Heart right ventricle (tissue), 16 donors: ENCODE measurements at places on chromosomes 5 and 9. TPM values are rescaled to one million over a fixed set of nuclear protein-coding genes. Genes with fewer than 3 reads are reported as not detected.

ANKRD33B gene
- 8.7 TPM for total RNA-seq

DNA sequence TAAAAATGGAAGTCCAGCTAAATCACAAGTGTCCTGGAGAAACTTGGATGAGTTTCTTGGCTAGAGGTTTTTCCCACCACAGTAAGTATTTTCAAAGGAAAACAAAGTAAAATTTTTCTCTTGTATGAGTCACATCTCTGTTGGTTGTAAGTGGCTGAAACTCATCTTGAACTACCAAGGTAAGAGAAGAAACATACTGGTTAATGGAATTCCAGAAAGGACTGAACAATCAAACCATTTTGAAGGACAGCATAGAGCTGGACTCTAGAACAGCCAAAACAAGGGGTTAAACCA is 102.8 kb upstream of the CDKN2B start:
- no peak for DNase-seq
- H3K27ac ChIP-seq: no peak overlapping the region
- no peak overlapping the region for H3K4me3 ChIP-seq
- H3K27me3 ChIP-seq: no peaks in the 10 kb centered on the region
- no peaks in the 10 kb centered on the region for H3K4me1 ChIP-seq

EXOSC3 gene
- total RNA-seq: 14.0 TPM

- peak overlapping the region; percentile 95 for H3K27ac ChIP-seq
- H3K4me1 ChIP-seq: peaks cover 22% of the 10 kb centered on the region
- no peaks in the 10 kb centered on the region for H3K36me3 ChIP-seq
- no peaks in the 10 kb centered on the region for H3K27me3 ChIP-seq
- H3K4me3 ChIP-seq: no peak overlapping the region
Measured at GRCh38 chr9:104092192-104092591, 1.9 kb upstream of the SMC2 start.

DNA sequence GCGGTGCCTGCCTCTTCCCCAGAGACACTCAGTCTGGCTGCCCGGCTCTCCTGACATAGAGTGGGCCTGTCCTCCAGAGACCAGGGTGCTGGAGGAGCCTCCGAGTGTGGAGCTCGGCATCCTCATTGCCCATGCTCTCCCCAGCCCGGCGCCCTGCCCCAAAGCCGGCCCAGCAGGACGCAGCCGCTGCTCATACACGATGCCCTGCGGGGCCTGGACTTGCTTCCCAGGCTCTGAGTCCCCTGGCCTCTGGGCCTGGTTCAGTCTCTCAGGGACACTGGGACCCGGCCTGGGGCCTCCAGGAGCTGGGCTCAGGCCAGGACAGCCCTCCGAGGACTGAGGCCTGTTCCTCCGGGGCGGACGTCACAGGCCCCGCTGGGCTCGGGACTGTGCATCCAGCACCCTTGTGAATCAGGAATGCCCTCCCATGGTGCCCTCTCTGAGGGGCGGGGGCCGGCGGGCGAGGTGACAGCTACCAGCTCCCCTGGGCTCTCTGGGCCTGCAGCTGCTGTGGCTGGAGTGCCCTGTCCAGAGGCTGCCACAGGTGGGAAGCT is 23.2 kb downstream of the TPPP start:
- no peaks in the 10 kb centered on the region for H3K36me3 ChIP-seq
- DNase-seq: no peak
- H3K27me3 ChIP-seq: no peaks in the 10 kb centered on the region
- no peak overlapping the region for H3K27ac ChIP-seq

- DNase-seq: no peak
- no peaks in the 10 kb centered on the region for H3K27me3 ChIP-seq
- no peak overlapping the region for H3K4me3 ChIP-seq
- H3K4me1 ChIP-seq: no peaks in the 10 kb centered on the region
- no peaks in the 10 kb centered on the region for H3K36me3 ChIP-seq
Measured at GRCh38 chr5:38905516-38905915, 59.7 kb downstream of the OSMR start.

EIF4E1B gene
- not detected for total RNA-seq

CCNJL gene
- total RNA-seq: 20.8 TPM

OTP gene
- not detected for total RNA-seq

SAXO1 gene
- total RNA-seq: not detected

SPATA31E1 gene
- total RNA-seq: not detected

DNA sequence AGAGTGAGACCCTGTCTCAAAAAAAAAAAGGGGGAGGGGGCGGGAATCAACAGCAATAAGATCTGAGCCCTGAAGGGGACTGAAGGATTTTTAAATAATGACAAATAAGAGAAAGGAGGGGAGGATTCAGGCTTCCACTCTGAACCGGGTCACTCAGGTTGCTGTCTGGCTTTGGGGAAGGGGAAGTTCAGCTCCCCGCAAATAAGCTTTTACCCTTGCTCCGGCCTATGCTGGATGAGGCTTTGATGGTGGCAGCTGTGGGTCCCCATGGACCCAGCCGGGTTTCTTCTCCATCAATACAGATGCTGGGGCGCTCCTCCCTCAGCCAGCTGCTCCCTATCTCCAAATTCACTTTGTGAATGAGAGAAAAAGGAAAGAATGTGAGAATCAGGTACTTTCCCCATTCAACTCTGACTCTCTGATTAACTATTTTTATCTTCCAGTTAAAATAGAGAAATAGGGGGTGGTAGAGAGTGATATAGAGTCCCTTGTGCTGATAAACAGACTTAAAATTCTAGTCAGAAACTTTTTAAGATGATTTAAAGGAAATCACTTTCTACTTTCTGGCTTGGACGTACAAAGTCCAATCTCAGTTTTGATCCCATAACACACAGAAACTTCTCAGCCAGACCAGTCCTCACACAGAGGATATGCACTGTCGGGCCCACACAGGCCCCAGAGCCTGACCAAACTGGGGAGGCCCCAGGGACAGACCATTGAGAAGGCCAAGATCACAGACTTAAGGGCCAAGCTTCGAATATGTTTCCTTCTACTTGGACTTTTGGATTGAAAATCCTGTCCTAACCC is 39.6 kb downstream of the C5orf15 start:
- H3K27ac ChIP-seq: no peak overlapping the region
- no peaks in the 10 kb centered on the region for H3K27me3 ChIP-seq
- no peaks in the 10 kb centered on the region for H3K36me3 ChIP-seq
- DNase-seq: no peak
- no peak overlapping the region for H3K4me3 ChIP-seq

GRCh38 chr9:8205576-8205975 is 406.0 kb upstream of the DMAC1 start:
- H3K27me3 ChIP-seq: no peaks in the 10 kb centered on the region
- H3K27ac ChIP-seq: no peak overlapping the region
- no peak for DNase-seq
- H3K36me3 ChIP-seq: no peaks in the 10 kb centered on the region
- H3K4me3 ChIP-seq: no peak overlapping the region

GRIN3A gene
- total RNA-seq: 0.54 TPM

DNA sequence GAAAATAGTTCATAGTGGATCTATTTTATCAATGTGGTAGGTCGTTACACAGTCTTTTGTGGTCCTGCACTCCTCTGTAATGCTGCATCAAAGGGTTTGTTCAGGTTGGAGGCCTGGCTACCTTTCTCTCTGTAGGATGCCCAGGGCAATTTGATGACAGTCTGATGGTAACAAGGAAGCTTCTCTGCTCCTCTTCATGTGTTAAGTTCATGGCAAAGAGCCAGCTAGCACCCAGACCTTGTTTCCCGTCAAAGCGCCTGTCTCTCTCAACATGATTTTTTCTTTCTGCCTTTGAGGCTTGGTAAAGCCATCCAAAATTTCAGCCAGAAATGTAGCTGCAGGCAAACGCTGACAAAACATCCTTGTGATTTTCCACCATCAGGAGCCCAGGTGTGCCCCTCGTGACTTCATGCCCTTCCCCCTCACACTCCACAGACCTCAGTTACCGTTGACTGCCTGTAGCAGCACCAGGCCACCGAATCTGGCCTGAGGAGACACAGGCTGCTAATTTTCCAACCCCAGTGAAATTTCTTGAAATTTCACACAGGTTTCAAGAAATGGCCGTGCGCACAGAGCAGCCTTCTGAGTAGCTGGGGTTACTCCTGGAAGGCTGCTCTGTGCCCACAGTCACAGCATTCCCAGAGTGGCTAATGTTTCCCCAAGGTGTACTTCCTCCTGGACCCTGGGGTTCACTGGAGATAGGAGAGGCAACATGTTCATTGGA is 292.7 kb downstream of the CWC27 start:
- H3K36me3 ChIP-seq: no peaks in the 10 kb centered on the region
- no peaks in the 10 kb centered on the region for H3K27me3 ChIP-seq
- H3K27ac ChIP-seq: no peak overlapping the region
- DNase-seq: no peak
- H3K4me1 ChIP-seq: peaks cover 22% of the 10 kb centered on the region

- H3K4me3 ChIP-seq: no peak overlapping the region
- H3K27me3 ChIP-seq: no peaks in the 10 kb centered on the region
- H3K27ac ChIP-seq: no peak overlapping the region
- no peaks in the 10 kb centered on the region for H3K36me3 ChIP-seq
- peaks cover 23% of the 10 kb centered on the region for H3K4me1 ChIP-seq
- DNase-seq: no peak
Measured at GRCh38 chr9:526904-527591, 312.4 kb downstream of the DOCK8 start.

- peaks cover 3% of the 10 kb centered on the region for H3K27me3 ChIP-seq
- no peak overlapping the region for H3K4me3 ChIP-seq
- DNase-seq: no peak
- H3K27ac ChIP-seq: no peak overlapping the region
Measured at GRCh38 chr5:10543585-10544040, 20.3 kb upstream of the ANKRD33B start.

- peaks cover 27% of the 10 kb centered on the region for H3K4me1 ChIP-seq
- no peak for DNase-seq
- H3K27ac ChIP-seq: no peak overlapping the region
- no peaks in the 10 kb centered on the region for H3K36me3 ChIP-seq
Measured at GRCh38 chr9:129551393-129551973, 69.4 kb downstream of the C9orf50 start.

NPR3 gene
- 15.4 TPM for total RNA-seq

- H3K4me3 ChIP-seq: no peak overlapping the region
- H3K36me3 ChIP-seq: no peaks in the 10 kb centered on the region
- no peak for DNase-seq
- no peaks in the 10 kb centered on the region for H3K27me3 ChIP-seq
Measured at GRCh38 chr9:108751369-108751768, 104.4 kb downstream of the ACTL7B start.

- no peaks in the 10 kb centered on the region for H3K36me3 ChIP-seq
- no peak overlapping the region for H3K27ac ChIP-seq
- DNase-seq: no peak
- H3K4me3 ChIP-seq: no peak overlapping the region
- H3K4me1 ChIP-seq: no peaks in the 10 kb centered on the region
Measured at GRCh38 chr5:4855036-4855435, 285.1 kb upstream of the ADAMTS16 start.

GRCh38 chr5:118325931-118326330 is 662.4 kb downstream of the DTWD2 start:
- H3K27ac ChIP-seq: no peak overlapping the region
- H3K36me3 ChIP-seq: no peaks in the 10 kb centered on the region
- no peaks in the 10 kb centered on the region for H3K27me3 ChIP-seq

DNA sequence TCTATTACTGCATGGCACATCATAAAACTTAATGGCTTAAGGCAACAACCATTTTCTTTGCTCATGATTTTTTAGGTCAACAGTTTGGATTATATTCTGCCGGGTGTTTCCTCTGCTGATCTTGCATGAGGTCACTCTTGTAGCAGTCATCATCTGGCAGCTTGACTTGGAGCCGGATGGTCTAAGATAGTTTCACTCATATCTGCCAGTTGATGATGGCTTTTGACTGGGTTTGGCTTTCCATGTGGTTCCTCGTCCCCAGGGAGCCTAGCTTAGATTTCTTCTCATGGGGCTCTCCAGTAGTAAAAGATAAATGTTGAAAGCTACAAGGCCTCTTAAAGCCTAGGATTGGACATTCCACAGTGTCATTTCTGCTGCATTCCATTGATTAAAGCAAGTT is 27.4 kb downstream of the LNPEP start:
- H3K27me3 ChIP-seq: no peaks in the 10 kb centered on the region
- no peak overlapping the region for H3K4me3 ChIP-seq
- H3K4me1 ChIP-seq: peaks cover 68% of the 10 kb centered on the region
- H3K36me3 ChIP-seq: no peaks in the 10 kb centered on the region

- H3K4me3 ChIP-seq: no peak overlapping the region
- H3K4me1 ChIP-seq: peaks cover 19% of the 10 kb centered on the region
- no peak overlapping the region for H3K27ac ChIP-seq
- DNase-seq: no peak
Measured at GRCh38 chr9:98806394-98807035, 955 bp upstream of the GALNT12 start.

IFNK gene
- total RNA-seq: not detected

DNA sequence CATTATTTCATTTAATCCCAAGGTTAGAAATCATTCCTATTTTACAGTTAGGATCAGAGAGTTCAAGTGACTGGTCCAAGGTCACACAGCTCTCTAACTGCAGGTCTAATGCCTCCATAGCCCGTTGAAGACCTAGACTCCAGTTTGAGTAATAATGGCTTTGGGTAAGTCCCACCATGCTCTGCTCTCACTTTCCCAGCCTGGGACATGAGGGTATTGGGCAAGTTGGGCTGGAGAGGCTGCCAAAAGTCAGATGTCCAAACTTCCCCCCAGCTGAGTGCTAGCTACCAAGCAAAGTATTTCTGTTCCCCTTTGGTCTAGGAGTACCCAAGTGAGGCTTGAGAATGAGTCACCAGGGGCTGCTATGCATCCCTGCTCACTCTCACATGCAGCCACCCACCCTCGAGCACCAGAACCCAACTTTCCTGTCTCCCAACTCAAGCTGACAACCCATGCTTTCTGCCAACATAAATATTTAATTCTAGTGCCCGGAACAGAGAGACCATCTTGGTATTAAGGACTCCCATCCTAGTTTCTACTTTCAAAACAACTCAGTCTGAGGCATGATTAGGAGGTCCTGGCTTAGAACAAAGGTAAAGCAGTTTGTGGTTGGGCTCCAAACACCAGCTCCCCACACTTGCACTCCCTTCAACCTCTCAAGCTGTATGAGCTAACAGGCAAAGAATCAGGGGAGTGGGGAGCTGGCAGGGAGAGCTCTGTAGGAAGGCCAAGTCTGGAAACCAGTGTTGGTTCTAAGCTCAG is 236.5 kb upstream of the TRIM32 start:
- no peak for DNase-seq
- no peak overlapping the region for H3K4me3 ChIP-seq
- H3K4me1 ChIP-seq: no peaks in the 10 kb centered on the region
- H3K36me3 ChIP-seq: no peaks in the 10 kb centered on the region

DNA sequence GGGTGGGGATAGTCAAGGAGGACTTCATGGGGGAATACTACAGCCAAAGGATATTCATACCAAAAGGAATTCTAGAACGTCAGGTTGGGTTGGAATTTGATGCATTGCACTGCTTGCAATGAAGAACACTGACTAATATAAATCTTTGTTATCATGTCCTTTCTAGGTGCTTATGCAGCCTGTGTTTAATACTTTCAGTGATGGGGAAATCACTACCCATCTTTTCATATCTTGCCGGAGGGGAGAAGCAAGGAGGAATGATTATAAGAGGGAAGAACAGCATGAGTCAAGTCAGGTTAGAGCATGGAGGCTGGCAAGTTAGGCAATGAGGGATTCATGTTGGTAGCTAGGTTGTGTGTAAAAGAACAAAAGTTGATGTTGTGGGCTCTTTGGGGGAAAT is 5.1 kb upstream of the CCDC69 start:
- H3K27ac ChIP-seq: no peak overlapping the region
- DNase-seq: no peak
- no peak overlapping the region for H3K4me3 ChIP-seq
- H3K27me3 ChIP-seq: no peaks in the 10 kb centered on the region
- no peaks in the 10 kb centered on the region for H3K36me3 ChIP-seq

GRCh38 chr5:158039441-158039840 is 180.5 kb upstream of the CLINT1 start:
- H3K27me3 ChIP-seq: no peaks in the 10 kb centered on the region
- H3K36me3 ChIP-seq: no peaks in the 10 kb centered on the region
- no peak for DNase-seq
